ENCODE measurements at places on chromosomes 1 and 21. TPM values are rescaled to one million over a fixed set of nuclear protein-coding genes. Genes with fewer than 3 reads are reported as not detected.

The EPHA2 gene
- 29.8 TPM for total RNA-seq

The APOBEC4 gene
- not detected for total RNA-seq

The AJAP1 gene
- 0.15 TPM for total RNA-seq

The BSND gene
- total RNA-seq: not detected

The NEK2 gene
- 39.2 TPM for total RNA-seq

The HRNR gene
- not detected for total RNA-seq

The SPRR2F gene
- not detected for total RNA-seq

The VANGL2 gene
- 1.0 TPM for total RNA-seq

The ELAPOR1 gene
- total RNA-seq: under 0.01 TPM

The KCNC4 gene
- 0.34 TPM for total RNA-seq

The PFKFB2 gene
- total RNA-seq: 1.3 TPM

The FCGR1A gene
- total RNA-seq: not detected

The C1orf226 gene
- 0.50 TPM for total RNA-seq

The IFI44L gene
- total RNA-seq: 1.2 TPM

The GNAT2 gene
- total RNA-seq: 0.30 TPM

The NCF2 gene
- not detected for total RNA-seq

The IGSF9 gene
- under 0.01 TPM for total RNA-seq

The ASTN1 gene
- under 0.01 TPM for total RNA-seq

The AADACL3 gene
- not detected for total RNA-seq

The TMEM201 gene
- total RNA-seq: 9.2 TPM

The BRDT gene
- not detected for total RNA-seq

The TCHH gene
- total RNA-seq: not detected

The RNU1-3 gene
- total RNA-seq: under 0.01 TPM

The ZNF648 gene
- not detected for total RNA-seq

The LRRC38 gene
- not detected for total RNA-seq
